ENCODE measurements at places on chromosomes 7 and 10.
A peak's percentile ranks its signal among the peaks of the same experiment; 100 is the strongest.

DNA sequence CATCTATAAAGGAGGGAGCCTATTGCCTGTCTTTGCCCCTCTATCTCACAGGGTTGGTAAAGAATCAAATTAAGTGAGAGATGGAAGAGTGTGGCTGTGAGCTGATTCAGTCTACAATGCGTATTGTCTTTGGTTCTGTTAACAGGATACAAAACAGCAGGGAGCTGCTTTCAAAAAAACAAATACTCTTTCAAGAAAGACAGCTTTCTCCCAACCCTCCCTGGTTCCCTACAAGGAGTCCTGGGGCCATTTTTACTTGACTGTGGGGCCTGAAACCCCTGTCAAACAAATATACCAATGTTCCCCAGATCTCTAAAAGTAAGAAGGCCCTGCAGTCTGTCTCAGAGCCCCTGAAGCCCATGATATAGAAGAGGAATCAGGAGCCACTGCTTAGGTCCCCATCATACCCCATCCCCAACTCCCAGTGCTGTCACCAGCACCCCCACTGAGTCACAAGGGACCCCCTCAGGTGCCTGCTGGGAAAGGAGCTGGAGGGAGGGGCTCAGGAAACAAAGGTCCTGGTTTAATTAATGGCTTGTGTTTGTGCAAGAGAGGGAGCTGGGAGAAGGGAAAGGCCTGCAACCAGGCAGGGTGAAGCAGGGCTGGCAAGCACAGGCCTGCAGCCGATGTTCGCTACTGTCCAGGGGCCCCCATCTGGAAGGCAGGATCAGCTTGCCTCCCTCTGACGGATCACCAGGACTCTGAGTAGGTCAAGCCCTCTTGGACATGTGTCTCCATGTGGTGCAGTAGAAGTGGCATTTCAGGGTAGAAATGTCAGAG, 182.0 kb upstream of the GHITM start:
- no peak for DNase-seq

- DNase-seq = no peak
Observed at GRCh38 chr10:22570234-22570633, 144.1 kb downstream of the PIP4K2A start.

DNA sequence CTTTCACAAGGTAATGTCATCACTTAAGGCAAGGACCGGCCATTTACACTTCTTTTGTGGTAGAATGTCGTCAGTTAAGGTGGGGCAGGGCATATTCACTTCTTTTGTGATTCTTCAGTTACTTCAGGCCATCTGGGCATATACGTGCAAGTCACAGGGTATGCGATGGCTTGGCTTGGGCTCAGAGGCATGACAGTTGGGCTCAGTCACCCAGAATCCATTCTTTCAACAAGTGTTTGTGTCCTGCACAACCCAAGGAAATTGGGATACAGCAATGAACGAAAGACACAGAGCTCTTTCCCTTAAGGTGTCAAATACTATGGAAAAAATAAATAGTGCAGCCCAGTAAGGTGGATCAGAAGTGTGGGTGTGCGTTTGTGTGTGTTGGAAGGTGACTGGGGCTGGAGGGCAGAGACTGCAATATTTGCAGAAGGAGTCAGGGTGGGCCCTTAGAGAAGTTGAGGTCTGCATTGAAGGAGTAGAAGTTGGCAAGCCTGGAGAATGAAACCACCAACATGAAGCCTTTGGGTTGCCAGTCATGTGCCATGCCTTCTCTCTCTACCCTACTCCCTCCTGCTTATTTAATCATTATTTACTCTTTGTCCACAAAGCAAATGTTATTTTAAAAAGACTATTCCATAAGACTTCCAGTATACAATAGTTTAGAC, 222.8 kb upstream of the PRKCQ start:
- no peak for DNase-seq

DNA sequence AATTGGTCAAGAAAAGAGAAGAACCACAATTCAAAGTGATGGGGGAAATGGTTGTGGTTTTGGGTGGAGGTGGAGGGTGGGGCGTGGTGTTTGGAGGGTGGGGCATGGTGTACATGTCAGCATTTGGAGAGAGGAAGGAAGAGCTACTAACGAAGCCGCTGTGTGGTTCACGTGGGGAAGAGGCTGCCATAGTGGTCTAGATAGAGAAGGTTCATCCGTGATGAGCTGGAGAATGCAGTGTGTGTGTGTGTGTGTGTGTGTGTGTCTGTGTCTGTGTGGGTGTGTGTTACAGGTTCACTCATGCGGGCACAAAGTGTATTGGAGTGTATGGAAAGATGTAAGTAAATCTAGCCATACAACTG, 6.1 kb upstream of the VCL start:
- peak; percentile 54 for DNase-seq

- DNase-seq = no peak
Observed at GRCh38 chr7:10429511-10429910, 544.2 kb upstream of the PHF14 start.

GRCh38 chr7:44432381-44432977, 58.0 kb downstream of the NUDCD3 start:
- DNase-seq = no peak

- no peak for DNase-seq
Observed at GRCh38 chr7:18768256-18768655, 272.7 kb downstream of the HDAC9 start.

DNA sequence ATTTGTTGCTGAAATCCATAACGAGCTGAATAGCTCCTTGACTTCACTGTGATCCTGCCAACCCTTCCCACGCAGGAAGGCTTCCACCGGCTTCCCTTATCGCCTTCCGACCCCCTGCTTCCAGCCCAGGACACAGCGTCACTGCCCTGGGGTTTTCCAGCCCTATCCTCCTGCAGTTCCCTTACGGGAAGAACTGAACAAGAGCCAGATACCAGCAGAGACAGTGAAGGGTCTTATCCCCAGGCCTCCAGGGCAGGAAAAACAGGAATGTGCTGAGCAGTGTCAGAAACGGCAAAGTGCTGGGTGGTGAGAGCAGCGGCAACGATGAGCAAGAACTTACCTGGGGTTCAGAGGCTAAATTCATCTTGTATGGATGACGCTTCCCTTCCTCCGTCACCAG, 22.4 kb downstream of the PDLIM1 start:
- no peak for DNase-seq

DNA sequence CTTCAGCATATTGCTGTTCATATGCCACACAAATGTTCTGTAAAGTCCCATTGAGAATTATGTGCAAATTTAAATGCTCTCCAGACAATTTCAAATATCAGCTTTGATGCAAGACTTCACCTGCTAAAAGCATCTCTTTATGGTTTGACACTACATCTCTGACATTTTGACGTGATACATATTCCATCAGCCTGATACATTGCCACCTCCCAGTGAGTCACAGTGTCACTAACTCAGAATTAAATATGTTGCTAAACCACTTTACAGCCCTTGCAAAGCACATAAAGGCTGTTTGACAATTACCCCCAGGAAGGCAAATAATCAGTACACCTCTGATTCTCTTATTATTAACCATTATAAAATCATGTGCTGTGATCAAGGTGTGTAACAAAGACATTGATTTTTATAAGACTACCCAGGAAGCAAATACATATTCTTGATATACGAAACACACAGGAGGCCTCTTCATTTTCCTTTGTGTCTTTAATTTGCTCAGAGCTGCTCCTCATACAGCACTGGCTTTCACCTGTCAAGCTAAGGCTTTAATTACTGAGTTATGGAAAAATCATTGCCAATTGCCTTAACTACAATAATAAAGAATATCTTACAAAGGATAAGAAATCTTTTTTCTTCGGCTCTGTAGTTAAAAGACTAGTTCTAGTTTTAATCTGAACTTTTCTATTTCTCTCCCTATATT, 547.5 kb upstream of the C7orf33 start:
- DNase-seq = no peak

GRCh38 chr10:79018521-79019011, 50.2 kb upstream of the ZMIZ1 start:
- DNase-seq = no peak

DNA sequence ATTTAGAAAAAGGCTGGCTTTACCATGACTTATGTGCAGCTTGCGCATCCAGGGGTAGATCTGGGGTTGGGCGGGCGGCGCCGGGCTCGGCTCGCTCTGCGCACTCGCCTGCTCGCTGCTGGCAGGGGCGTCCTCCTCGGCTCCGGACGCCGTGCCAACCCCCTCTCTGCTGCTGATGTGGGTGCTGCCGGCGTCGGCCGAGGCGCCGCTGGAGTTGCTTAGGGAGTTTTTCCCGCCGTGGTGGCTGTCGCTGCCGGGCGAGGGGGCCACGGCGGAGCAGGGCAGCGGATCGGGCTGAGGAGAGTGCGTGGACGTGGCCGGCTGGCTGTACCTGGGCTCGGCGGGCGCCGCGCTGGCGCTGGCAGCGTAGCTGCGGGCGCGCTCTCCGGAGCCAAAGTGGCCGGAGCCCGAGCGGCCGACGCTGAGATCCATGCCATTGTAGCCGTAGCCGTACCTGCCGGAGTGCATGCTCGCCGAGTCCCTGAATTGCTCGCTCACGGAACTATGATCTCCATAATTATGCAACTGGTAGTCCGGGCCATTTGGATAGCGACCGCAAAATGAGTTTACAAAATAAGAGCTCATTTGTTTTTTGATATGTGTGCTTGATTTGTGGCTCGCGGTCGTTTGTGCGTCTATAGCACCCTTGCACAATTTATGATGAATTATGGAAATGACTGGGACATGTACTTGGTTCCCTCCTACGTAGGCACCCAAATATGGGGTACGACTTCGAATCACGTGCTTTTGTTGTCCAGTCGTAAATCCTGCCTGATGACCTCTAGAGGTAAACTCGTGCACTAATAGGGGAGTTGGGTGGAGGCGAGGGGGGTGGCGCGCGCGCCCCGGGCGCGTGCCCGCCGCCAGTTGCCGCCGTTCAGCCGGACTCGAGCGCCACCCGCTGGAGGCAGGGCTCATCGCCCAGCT, at the start of gene HOXA5:
TSS of gene HOXA5 (minus strand) at position 659 of the 927 bp plus-strand sequence. CDS start at position 585, 74 bp downstream.
- DNase-seq = no peak

DNA sequence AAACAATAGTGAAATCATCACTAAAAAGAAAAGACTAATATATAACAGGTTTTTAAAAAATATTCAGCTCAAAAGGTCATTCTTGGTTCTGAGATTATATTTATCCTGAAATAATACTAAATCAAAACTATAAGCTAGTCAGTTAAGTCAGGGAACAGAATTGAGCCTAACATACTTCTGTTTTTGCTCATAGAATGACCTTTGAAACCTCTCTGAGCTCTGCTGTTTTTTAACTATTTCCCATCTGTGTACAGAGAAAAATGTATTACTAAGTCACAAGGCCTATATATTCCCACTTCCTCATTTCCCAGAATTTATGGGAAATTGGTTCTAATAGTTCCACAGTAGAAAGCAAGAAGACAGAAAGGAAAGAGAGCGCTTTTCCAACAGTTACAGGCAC, 346.8 kb upstream of the ETV1 start:
- no peak for DNase-seq

DNA sequence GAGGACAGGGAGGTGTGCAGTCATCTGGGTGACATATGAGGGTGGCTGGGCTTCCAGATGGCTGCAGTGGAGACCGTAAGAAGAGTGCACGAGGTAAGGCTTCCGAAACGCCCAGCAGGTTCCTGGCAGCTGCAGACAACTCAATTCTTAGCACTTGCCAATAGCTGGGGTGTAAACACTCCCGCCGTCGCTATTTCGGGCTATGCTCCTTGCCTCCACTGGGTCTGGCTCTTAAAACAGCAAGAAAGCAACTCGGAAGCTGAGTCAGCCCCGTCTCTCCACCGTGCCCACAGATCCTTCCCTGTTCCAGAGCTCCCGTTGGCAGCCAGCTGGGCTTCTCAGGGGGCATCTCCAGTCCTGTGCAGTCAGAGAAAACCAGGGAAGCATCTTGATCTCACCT, 6.1 kb upstream of the PDGFA start:
- no peak for DNase-seq

DNA sequence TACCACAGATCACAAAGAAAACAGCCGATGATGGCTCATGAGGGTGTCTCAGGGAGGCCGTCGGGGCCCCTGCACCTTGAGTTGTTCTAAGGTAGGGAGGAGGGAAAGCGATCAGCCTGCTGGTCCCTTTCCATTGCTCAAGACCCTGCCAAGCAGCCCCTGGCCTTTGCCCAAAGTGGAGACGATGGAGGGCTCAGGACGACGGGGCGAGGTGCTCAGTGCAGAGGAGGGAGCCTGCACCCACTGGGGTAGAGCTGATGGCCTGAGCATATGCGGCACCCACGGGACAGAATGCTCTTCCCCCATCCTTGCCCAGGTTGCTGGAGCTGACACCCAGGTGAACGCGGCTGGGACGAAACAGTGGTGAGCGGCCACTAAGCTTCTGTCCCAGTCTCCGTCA, 58.3 kb upstream of the FAM20C start:
- no peak for DNase-seq
